Upper lobe of right lung (tissue), 1 donor: ENCODE measurements at places on chromosomes 1 and 21. TPM values are rescaled to one million over a fixed set of nuclear protein-coding genes. Genes with fewer than 3 reads are reported as not detected.

LRRC71 gene
- total RNA-seq = 0.26 TPM

ZBTB37 gene
- 14.7 TPM for total RNA-seq

DCDC2B gene
- total RNA-seq = not detected

MIXL1 gene
- not detected for total RNA-seq

TAF12 gene
- total RNA-seq = 21.0 TPM

FAM167B gene
- total RNA-seq = 65.9 TPM

SERINC2 gene
- total RNA-seq = 40.6 TPM

ZNF648 gene
- not detected for total RNA-seq

SPRR3 gene
- not detected for total RNA-seq

HSF2BP gene
- 0.41 TPM for total RNA-seq

IRF6 gene
- 17.9 TPM for total RNA-seq
